ENCODE measurements at places on chromosomes 1 and 21.

DNA sequence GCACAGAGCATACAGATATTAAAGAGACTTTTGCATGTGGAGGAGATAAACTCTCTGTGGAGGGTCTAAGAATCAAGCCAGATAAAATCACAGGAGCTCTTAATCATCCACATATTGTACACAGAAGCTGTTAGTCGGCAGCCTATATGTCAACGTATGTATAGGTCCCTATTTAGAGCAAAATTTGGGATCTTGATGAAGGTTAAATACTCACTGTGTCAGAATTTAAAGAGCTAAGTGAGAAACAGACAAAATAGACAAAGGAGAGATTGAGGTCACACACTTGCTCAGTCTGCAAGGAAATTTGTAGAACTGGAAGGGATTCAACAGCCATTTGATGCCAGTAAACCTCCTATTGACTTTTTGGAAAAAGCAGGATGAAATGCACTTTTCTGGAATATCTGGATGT is 4.1 kb upstream of the IRF2BP2 start:
- DNase-seq: no peak

GRCh38 chr1:212529211-212529741 is 79.3 kb upstream of the ATF3 start:
- no peak for DNase-seq

GRCh38 chr1:2233997-2234761 is 6.1 kb downstream of the SKI start:
- DNase-seq: peak; percentile 89

GRCh38 chr1:1232208-1232795 is at the start of gene B3GALT6:
B3GALT6 (plus strand) TSS chr1:1232237; CDS start chr1:1232279, 42 bp downstream.
- no peak for DNase-seq

DNA sequence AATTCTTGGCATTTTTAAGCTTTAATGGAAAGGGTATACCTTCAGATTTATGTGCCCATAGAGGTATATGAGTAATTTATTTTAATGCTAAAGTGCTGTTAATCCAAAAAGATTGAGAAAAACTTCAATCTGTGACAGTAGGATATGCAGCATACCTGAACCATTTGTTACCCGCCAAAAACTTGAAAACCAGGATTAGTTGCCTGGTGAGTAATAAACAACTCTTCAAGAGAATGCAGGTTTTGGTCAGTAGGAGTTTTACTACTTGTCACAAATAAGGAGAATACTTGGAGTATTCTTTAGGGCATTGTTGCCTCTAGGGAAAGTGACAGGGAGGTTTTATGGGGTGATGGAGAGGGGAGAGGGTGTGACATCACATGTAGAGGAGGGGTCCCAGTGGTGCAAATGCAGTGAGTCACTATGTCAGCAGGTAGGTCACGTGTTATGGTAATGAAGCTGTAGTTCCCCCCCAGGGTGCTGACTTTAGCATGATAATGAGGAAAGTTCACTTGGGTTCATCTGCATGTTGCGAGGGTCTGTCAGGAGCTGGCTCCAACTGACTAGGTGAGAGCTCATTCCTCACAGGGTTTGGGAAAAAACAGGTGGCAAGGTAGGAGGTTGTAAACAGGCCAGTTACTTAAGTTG is 23.1 kb downstream of the USP25 start:
- DNase-seq: no peak

DNA sequence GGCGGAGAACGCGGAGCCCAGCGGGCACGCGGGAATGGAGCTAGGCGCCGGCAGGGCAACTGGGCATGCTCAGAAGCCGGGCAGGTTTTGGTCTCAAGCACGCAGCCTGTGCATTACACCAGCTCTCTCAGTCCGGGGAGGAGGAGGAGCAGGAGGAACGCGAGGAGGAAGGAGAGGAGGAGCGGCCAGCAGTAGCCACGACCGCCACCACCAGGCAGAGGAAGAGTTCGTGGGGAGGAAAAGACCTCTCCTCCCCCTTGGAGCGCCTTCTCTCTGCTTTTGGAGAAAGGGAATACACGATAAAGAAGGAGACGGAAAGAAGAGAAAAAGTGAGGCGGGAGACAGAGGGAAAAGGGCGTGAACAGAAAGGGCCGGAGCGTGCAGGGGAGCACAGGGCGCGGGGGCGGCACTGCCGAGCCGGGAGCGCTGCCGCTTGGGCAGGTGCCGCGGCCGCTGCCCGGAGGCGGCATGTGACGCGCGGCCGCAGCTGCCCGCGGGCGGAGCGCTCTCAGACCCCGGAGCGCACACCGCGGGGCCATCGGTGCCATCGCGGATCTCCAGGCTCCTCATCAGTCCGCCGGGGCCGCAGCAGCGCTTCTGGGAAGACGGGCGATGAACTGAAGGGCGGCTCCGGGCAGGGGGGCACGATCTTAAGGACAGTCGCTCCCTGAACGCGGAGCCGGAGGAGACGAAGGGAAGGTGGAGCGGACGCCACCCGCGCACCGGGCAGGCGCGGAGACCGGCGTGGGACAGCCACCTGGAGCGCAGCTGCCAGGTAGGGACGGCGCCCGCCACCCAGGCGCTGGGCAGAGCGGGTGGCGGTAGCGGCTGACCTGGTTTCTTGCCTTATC is at the start of gene CHRM3:
Gene CHRM3, plus strand, starts transcription at position 116 of the 851 bp plus-strand sequence. CDS start 520,884 bp downstream, outside the sequence.
- no peak for DNase-seq

- DNase-seq: no peak
These were observed 10.4 kb upstream of the KCNA2 start for GRCh38 chr1:110616587-110616986.
